ENCODE measurements at places on chromosomes 6 and 20.

DNA sequence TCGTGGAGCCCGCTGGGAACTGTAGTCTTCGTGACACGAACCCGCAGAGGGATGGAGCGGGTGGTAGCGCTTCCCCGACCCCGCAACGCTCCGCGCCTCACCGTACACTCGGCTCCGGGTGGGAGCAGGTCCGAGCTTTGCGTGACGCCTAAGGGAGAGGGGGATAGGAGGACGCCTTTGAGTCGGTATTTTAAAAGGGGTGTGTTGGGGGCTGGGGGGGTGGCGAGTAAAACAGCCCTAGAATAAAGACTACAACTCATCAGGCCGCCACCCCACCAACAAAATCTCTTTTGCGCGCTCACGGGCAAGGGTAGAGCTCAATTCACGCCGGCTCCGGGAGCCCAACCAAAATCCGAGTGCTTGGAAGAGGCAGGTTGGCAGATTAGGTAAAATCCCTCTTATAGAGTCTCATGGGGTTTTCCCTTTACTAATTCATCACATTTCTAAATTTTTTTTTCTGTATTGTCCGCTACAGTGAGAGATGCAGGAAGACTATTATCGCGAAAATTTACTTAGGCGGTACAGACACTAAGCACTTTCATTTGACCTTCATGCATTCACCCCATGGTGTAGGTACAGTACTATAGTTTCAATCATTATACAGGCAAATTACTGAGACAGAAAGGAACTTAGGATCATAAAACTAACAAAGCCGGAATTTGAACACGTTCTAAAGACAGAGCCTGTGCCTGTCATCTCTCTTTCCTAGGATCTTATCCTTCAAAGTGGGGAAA lies 706 bp upstream of the SNX14 start:
- ATAC-seq, result no peak

- ATAC-seq, result no peak
Observed at GRCh38 chr20:59634435-59635005, 30.2 kb downstream of the PHACTR3 start.

DNA sequence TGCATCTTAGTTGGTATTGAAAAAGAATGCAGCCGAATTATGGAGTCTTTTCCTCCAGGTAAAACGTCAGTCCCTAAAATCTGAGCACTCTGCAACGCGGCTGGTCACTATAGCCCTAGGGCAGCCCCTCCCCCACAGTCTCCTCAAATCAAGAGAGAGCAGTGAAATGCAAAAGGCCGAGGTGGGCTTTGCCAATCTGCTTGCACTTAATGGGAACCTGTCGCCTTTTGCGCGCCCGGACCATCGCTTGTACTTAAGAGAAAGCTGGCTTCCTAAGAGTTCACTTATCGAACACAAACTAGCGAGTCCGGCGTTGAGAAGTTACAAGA lies 447 bp downstream of the MCM3 start:
- ATAC-seq, result peak; percentile 7

GRCh38 chr6:137193256-137194070 lies 20.0 kb upstream of the IL22RA2 start:
- ATAC-seq, result no peak

GRCh38 chr6:19552076-19552475 lies 285.1 kb upstream of the ID4 start:
- no peak for ATAC-seq

- no peak for ATAC-seq
Observed at GRCh38 chr20:48766205-48766604, 61.6 kb downstream of the PREX1 start.

DNA sequence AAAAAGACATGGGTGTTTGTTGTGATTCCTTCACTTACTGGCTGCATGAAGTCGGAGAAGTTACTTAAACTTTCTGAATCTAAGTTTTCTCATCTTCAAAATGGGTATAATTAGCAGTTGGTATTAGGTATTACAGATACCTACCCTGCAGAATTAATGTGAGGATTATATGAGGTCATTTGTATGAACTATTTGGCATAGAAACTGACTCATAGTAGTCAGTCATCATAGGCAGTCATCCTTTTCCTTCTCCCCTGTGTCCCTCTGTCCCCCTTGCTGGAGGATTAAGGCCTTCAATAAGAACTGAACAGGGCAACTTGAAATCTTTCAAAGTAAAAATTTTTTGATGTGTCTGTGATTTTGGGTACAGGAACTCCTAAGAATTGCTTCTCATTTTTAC lies 26.3 kb downstream of the RALGAPB start:
- no peak for ATAC-seq
